ENCODE measurements at places on chromosomes 3 and 15.
A peak's percentile ranks its signal among the peaks of the same experiment; 100 is the strongest.

DNA sequence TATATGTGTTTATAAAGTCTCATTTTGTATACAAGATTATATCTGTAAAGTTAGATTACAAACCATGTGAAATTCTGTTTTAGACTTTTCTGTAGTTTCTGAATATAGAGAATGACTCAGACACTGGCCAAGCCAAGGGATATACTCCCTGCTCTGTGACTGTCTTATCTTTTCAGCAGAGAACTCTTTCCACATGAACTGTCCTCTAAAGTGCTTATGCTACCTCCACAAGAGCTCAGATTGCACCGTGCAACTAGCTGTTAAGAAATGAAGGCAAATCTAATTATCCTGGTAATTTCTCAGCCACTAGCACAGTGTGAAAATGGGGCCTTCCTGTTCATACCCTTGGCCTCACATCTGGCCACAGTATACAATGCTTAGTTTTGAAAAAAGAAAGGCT, 44.3 kb upstream of the CPNE4 start:
- DNase-seq = no peak

DNA sequence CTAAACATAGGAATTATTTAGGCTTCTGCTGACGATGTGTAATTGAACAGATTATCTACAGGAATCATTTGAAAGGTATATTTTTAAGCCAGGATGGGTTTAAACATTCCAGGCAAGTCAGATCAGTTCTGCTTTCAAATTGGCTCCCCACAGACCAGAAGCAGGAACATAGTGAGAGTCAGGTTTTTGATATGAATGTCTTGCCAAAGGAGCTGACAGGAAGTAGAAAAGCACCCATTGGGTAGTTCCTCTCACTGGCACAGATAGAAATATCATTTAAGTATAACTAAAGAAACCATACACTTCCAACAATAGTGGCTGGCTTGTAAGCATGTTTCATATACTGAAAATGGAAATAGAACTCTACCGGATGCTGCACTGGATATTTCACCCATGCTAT, 95.2 kb downstream of the CLDN1 start:
- no peak for DNase-seq

- no peak for DNase-seq
These were observed 160.8 kb downstream of the FBLN2 start for GRCh38 chr3:13709706-13710105.

GRCh38 chr15:90729261-90729660, 12.1 kb downstream of the BLM start:
- DNase-seq = no peak

DNA sequence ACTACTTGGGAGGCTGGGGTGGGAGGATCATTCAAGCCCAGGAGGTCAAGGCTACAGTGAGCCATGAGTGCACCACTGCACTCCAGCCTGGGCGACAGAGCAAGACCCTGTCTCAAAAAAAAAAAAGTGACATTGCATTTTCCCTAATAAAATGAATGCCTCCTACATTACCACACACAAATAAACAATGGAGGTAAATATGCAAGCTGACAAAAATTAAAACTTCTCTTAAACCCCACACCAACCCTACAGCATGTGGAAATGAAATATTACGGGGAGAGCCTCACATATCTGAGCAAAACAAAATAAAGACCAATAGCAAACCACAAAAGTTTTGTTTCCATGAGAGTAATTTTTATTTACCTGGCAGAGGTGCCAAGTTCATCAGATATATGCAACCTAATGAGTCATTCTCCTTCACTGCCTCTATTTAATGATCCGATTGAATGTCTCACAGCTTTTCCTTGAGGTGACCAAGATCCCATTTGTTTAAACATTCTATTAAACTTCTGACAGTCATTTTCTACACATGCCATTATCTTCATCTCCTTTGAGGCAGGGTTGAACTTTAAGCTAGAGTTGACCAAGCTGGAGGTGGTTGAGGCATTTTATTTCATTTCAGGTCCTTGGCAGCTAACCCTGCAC, 9.4 kb upstream of the CAV3 start:
- DNase-seq = peak; percentile 56

DNA sequence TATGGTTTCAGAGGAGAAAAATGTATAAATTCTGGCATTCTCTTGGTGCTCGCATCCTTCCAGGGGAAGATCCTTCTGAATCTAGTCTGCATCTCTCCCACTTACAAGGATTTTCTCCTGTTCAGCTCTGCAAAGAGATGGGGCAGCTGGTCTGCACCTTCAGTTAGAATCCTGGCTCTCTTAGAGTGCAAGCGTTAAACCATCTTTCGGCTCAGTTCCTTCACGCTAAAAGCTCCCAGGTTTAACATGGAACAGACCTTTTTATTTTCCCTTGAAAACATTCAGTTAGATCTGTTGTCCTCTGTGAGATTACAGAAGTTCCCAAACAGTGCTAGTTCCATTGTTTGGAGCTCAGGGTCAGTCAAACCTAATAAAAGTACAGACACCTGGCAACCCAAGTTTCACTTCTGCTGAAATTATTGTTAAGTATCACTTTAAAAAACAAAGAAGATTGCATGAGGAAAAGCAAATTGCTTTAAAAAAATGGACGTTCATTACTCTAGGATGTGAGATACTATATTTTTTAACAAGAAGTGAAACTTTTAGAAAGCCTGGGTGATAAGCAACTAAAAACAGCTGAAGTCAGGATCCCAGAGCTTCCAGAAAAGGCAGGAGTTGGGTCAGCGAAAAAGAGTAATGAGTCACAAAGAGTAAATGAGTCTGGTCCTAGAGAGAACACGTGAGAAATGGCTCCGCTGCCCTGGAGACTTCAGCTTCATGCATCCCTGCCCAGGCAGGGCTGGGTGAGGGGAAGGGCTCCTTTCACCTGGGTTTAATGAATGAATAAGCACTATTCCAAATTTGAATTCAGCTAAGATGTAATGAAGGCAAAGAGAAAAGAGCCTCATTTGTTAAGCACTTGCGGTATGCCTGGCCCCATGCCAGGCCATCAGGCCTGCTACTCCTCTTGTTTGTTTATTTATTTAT, 63.3 kb downstream of the ABTB1 start:
- DNase-seq = peak; percentile 94

GRCh38 chr3:13011573-13012220, 61.5 kb downstream of the IQSEC1 start:
- DNase-seq = no peak

DNA sequence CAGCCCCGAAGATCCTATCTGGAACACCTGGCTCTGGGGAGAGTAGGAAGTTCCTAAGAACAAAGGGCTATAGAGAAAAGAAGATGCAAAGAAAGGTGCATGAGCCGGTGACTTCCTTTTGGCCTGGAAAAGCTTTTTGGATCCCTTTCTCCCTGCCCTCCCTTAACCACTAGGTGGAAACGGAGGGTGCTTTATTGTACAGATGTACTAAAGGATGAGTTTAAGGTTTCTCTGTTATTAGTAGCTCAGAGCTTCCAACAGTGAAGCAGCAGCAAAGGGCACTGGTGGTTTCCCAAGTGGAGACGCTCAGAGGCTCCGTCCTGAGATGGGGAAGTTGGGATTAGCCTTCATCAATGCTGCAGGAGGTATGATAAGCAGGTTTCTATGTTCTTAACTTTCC, 5.9 kb upstream of the ADGRG7 start:
- DNase-seq = peak; percentile 68
